ENCODE measurements at places on chromosomes 6 and 20.

GRCh38 chr6:162821102-162821501, 93.3 kb downstream of the PACRG start:
- no peak for DNase-seq

- DNase-seq: no peak
These were observed 209.0 kb downstream of the THBS2 start for GRCh38 chr6:169044381-169045230.

GRCh38 chr6:87391334-87391733, 16.4 kb upstream of the CFAP206 start:
- no peak for DNase-seq

DNA sequence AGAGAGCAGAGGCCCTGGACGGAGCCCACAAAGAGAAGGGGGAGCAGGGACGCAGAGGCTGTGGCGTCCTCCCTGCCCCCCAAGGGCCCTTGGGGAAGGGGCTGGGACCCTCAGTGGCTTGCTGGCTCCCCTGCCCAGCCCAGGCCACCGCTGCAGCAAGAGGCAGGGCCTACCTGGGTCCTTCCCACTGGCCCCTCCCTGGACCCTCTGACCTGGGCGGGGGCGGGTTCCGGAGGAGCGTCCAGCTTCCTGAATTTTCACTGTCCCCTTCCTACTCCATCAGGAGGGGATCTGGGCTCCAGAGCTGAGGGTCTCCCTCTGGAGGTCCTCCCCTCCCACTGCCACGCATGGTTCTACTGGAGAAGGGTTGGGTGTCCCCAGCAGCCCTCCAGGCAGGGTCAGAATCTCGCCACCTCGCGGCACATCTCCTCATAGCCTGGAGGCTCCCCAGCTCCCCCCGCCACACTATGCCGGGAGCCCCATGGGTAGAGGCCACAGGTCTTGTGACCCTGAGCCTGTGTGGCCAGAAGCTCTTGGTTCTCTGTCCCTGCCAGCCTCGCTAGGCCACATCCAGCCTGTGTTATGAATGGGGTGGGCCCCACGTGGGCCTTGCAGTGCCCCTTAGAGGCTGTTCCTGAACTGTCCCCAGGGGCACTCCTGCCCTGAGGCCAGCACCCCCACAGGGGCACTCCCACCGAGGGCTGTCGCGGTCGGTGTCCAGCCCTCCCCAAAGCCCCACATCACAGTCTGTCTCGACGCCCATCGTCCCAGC, 1.0 kb upstream of the SOX18 start:
- DNase-seq: no peak

- DNase-seq: no peak
These were observed 58.4 kb upstream of the TOP1 start for GRCh38 chr20:40970218-40970617.
